ENCODE measurements at places on chromosomes 7 and 10. TPM values are rescaled to one million over a fixed set of nuclear protein-coding genes. Genes with fewer than 3 reads are reported as not detected.

The SPACDR gene
- total RNA-seq: 1.0 TPM

The HOXA11 gene
- 0.52 TPM for total RNA-seq

The MSS51 gene
- total RNA-seq: not detected

The COG5 gene
- total RNA-seq: 33.0 TPM

The POLR2J2 gene
- total RNA-seq: not detected

The PDZD7 gene
- 0.21 TPM for total RNA-seq

GRCh38 chr10:33265621-33266020 is 68.8 kb downstream of the NRP1 start:
- no peak for DNase-seq

- DNase-seq: peak; percentile 100
These were observed 272.3 kb downstream of the TRIL start for GRCh38 chr7:28685644-28686417.

GRCh38 chr7:2971914-2972834 is 71.5 kb downstream of the CARD11 start:
- peak; percentile 9 for DNase-seq

DNA sequence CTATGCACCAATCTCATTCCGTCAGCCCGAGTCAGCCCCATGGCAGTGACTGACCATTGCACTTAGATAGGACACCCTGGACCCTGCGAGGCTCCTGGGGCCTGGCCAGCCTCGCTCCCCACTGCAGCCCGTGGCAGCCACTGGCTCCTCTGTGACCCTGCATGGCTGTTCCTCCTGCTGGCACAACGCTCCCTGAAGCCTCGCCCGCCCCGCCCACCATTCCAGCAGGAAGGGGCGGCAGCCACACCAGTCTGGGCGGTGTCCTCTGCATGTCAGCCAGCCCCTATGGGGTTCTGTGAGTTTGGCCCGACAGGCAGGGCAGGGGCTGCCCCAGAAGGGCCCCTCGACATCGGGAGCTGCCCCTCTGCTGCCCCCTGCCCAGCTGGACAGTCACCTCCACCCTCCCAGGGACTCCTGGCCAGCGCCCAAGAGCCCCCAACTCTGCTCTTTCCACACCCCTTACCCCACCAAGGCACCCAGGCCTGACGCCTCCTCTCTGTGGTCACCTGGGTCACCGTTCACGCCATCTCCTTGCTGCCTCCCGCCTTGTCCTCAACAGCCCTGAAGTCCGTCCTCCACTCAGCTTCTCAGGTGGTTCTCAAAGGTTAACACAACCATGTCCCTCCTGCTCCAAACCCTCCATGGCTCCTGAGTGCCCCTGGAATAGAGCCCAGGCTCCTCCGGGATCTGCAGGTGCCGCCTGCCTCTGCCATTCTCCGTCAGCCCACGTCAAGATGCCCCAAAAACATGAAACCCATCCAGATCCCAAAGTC is 103.5 kb downstream of the MICALL2 start:
- DNase-seq: no peak

GRCh38 chr7:149724661-149725425 is 48.5 kb downstream of the ZNF467 start:
- no peak for DNase-seq

DNA sequence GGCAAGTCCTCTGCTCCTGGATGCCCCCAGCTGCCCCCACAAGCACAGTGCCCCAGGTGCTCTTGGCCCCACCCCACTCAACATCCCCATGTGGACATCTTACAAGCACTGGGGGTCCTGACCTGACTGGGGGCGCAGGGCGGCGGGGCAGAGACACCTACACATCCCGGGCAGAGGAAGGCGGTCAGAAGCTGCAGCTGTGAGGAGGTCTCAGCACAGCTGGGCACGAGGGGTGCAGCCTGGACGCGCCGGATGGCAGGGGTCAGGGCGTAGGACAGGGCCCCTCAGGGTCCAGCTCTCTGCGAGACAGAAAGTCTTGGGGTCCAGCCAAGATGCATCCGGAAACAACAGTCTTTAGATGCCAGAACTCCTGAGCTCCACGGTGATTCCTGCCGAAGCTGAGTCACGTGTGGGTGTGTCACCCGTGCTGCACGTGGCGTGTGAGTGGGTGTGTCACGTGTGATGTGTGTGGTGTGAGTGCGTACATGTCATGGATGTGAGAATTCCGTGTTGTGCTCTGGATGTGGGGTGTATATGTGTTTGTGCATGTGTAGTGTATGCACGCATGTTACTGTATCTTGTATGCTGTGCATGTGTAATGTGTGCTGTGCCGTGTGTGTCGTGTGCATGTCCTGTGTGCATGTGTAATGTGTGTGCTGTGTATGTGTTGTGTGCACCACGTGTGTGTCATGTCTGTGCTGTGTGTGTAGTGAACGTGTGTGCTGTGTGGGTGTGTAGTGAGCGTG is 5.1 kb downstream of the VENTX start:
- peak; percentile 36 for DNase-seq

- DNase-seq: no peak
These were observed 258.5 kb upstream of the FERD3L start for GRCh38 chr7:19403691-19404090.

GRCh38 chr10:68442971-68443370 is 28.8 kb downstream of the DNA2 start:
- DNase-seq: no peak

- DNase-seq: no peak
These were observed 75.6 kb upstream of the GPR22 start for GRCh38 chr7:107394276-107394675.
